ENCODE measurements at places on chromosomes 5 and 9. TPM values are rescaled to one million over a fixed set of nuclear protein-coding genes. Genes with fewer than 3 reads are reported as not detected.

- DNase-seq = no peak
Observed at GRCh38 chr5:36026706-36027465, 35.7 kb upstream of the UGT3A1 start.

- DNase-seq = no peak
Observed at GRCh38 chr5:45132972-45133371, 324.2 kb downstream of the MRPS30 start.

- DNase-seq = no peak
Observed at GRCh38 chr5:148033134-148033533, 30.6 kb upstream of the SPINK5 start.

- DNase-seq = peak; percentile 53
Observed at GRCh38 chr5:179914032-179914755, 6.5 kb upstream of the TBC1D9B start.

DNA sequence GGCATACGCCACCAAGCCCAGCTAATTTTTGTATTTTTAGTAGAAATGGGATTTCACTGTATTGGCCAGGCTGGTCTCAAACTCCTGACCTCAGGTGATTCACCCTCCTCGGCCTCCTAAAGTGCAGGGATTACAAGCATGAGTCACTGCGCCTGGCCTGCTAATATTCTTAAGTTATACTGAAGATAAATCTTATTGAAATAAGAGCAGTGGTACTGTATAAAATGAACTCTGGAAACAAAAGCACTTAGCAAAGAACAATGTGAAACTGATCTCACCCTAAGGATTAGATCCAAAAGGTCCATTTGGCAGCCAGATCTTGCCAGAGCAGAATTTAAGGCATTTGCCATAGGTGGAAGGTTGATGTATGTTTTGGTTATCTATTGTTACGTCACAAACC is 27.1 kb downstream of the CYSTM1 start:
- peak; percentile 61 for DNase-seq

GRCh38 chr9:23431459-23431858 is 394.6 kb downstream of the ELAVL2 start:
- DNase-seq = no peak

- DNase-seq = peak; percentile 19
Observed at GRCh38 chr9:133103183-133103986, 17.7 kb downstream of the RALGDS start.

GRCh38 chr9:98240475-98240874 is 15.0 kb downstream of the TBC1D2 start:
- DNase-seq = no peak

GRCh38 chr5:9121597-9121996 is 424.3 kb downstream of the SEMA5A start:
- DNase-seq = no peak

- DNase-seq = peak; percentile 76
Observed at GRCh38 chr5:107864793-107865192, 194.1 kb upstream of the EFNA5 start.

DNA sequence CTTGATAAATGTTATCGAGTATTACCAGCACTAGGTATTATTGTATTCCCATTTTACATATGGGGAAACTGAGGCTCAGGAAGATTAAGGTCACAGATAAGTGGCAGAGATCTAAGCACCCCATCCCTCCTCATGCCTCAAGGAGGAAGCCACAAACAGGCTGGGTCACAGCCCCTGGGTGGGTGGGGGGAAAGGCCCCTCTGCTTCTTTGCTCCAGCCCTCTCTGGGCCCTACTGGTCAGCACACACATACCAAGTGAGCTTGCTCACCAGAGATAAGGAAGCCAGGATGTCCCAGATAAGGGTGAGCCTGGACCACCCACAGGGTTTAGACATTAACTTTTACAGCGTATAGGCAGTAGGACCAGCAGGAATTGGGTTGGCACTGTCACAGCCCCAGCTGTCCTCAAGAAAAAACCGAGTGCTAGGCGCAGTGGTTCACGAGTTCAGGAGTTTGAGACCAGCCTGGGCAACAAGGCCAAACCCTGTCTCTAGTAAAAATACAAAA is 45.3 kb downstream of the STK10 start:
- peak; percentile 55 for DNase-seq

GRCh38 chr5:137622850-137623249 is 113.0 kb downstream of the KLHL3 start:
- DNase-seq = no peak

GRCh38 chr5:158881091-158881880 is 218.4 kb downstream of the EBF1 start:
- DNase-seq = no peak

DNA sequence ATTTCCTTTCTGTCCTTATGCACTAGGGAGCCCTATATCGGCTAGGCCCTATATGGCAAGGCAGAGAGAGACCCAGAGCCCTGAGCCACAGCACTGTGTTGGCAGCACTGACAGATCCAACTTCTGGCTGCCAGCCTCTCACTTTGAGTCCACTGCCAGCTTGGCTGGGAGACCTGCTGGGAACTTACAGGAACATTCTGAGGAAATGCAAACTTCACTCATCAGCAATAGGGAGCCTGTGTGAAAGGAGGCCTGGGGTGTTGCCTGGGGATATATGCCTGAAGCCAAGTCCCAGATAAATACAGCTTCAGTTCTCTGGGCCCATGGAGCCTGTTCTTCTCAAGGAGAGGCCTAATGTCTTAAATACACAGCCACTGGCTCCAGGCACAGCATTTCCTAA is 78.0 kb downstream of the ADRB2 start:
- no peak for DNase-seq

DNA sequence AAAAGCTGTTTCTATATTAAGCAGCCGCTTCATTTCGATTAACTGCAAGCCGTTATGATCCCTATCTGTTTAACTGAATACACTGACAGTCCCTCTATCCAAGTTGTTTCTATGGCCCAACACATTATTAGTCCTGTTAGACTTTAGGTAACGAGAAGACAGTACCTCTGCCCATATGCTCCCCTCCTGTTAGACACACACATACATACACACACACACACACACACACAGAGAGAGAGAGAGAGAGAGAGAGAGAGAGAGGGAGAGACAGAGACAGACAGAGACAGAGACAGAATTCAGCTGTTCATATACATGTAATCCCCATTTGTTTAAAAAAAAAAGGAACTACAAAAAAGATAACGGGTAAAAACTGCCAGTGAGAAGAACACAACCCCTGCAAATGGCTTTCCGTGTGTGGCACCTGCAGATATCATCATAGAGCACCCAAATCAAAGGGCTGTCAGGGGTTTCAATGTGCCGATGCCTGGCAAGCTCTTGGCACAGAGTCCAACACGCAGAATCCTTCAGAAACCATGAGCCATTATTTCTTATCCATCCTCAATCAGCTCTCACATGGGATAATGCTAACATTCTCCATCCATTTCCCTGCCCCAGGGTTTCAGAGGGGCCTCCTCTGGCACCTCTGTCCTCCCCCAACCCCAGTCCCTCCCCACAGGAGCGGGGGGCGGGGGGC is 144.0 kb downstream of the MYO10 start:
- no peak for DNase-seq

Gene UBQLN1
- polyA plus RNA-seq = 74.3 TPM

Gene TYRP1
- polyA plus RNA-seq = 0.60 TPM

Gene PNPLA7
- 0.89 TPM for polyA plus RNA-seq

Gene ARL14EPL
- not detected for polyA plus RNA-seq

Gene TEK
- 4.9 TPM for polyA plus RNA-seq

Gene BHMT
- polyA plus RNA-seq = not detected

Gene LCN1
- not detected for polyA plus RNA-seq

All from IMR-90 (cell line).